ENCODE measurements at places on chromosomes 5 and 9. TPM values are rescaled to one million over a fixed set of nuclear protein-coding genes. Genes with fewer than 3 reads are reported as not detected.

Gene NRG2
- total RNA-seq: 0.81 TPM

Gene IRX2
- total RNA-seq: 60.7 TPM

Gene C9
- total RNA-seq: not detected

Gene SEPTIN8
- 26.9 TPM for total RNA-seq

Gene CDH9
- total RNA-seq: 3.6 TPM

- no peak for DNase-seq
Observed at GRCh38 chr9:82526577-82526976, 536.4 kb downstream of the RASEF start.

Gene MTX3
- 21.8 TPM for total RNA-seq

GRCh38 chr5:1550287-1551076 lies 26.7 kb upstream of the LPCAT1 start:
- DNase-seq: no peak

Gene MED27
- total RNA-seq: 45.0 TPM

Measured in glutamatergic neuron (in vitro differentiated cells).